ENCODE measurements at places on chromosomes 2 and 18.

GRCh38 chr2:159147690-159148089 lies 138.8 kb downstream of the WDSUB1 start:
- no peak for DNase-seq

DNA sequence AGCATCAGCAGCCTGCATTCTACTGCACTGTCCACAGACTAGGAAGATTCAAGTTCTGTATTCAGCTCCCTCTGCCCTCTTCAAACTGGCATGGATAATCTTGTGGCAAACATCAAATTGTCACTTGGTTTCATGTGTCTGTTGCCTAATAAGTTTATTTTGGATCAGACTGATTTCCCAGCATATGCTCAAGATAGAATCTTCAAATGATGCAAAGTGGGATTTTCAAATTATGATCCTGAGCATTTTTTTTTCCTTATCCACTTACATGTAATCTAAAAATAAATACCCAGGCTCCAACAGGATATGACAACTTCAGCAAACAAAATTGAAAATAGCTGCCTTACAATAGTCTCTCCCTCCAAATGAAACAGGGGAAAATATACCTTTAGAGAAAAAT lies 160.9 kb upstream of the VRK2 start:
- no peak for DNase-seq

DNA sequence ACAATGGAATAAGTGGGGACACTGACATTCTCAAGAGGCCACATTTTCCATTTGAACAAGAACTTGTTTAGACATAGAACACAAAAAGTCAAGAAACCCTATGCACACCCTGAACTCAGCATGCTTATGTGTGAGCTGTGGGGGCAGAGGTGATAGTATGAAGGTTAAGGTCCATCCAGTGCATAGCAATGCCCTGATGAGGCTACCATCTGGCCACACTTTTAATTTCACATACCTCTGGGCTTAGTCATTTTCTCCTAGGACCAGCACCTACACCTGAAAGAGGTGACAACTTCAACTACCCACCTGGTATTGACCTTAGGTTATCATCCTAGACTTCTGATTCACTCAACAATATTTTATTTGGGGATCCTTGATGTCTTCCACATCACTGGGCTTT lies 139.8 kb downstream of the PIK3C3 start:
- no peak for DNase-seq

DNA sequence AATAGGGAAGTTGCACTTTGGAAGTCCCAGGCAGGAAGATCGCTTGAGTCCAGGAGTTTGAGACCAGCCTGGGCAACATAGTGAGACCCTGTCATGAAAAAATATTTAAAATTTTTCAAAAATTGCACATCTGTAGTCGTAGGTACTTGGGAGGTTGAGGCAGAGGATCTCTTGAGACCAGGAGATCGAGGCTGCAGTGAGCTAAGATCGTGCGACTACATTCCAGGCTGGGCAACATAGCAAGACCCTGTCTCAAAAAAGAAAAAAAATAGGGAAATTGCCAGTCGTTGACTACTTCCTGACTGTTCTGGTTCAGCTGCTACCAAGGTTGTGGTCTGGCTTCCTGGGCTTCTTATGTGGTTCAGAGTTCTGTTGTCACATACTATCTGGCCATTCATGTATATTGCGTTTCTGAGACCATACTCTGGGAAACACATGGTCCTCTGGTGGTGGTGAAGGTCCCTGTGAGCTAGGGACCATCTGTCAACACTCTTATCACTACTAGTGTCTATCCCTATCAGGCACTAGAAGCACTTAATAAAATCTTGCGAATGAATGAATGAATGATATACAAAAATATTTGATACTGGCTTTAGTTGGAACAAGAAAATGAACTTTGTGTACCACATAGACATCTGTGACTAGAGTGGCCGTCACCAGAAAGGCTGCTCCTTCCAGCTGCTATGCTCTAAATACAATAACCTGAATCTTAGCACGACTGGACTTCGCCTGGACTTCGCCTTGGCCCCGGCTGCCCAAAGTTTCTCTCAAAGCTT lies 861 bp upstream of the KLHL23 start:
- peak; percentile 78 for DNase-seq

DNA sequence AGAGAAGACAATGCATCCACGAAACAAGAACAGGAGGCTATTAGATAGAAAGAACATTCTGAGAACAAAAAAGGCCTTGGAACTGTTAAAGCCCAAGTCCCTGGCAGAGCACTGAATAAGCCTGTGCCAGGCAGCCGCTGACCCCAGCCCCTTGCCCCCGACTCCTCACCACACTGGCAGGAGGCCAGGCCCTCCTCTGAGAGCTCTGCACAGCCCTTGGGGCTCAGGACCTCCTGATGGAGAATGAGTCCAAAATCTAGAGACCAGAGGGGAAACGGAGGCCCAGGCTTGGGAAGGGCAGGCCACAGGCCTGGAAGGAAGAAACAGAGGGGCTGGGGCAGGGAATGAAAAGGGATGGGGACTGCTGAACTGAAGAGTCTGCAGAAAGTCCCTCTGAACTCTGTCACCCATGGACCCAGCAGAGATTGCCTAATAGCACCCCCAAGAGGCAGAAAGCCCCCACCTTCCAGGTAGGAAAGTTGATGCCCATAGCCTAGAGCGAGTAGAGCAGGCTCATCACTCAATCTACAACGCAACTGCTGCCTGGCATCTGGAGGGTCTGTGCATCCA lies 18.3 kb upstream of the TNS1 start:
- DNase-seq: no peak

DNA sequence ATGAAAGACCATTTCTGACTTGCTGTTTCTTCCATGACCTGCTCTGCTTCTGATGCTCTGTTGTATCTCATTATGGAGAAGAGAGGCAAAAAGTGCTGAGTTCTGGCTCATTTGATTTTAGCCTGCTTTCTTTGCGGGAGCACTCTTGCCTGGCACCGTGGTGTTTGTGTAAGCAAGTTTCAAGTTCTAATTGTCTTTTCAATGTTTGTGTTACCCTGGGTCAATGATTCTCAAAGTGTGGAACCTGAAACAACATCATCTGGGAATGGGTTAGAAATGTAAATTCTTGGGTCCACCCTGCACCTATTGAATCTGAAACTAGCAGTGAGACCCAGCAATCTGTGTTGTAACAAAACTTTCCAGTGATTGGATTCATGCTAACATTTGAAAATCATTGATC lies 85.5 kb upstream of the STON1 start:
- DNase-seq: no peak
